ENCODE measurements at places on chromosomes 1 and 21.

DNA sequence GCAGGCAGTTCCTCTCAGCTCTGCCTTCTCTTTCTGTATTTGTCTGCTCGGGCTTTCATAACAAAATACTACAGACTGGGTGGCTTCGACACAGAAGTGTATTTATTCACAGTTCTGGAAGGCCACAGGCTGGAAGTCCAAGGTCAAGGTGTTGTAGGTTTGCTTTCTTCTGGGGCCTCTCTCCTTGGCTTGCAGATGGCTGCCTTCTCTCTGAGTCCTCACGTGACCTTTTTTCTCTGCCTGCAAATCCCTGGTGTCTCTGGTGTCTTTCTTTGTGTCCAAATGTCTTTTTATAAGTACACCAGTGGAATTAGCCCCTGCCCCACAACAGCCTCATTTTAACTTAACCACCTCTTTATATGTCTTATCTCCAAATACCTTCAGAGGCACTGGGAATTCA, 250.0 kb downstream of the TM2D1 start:
- no peak for DNase-seq

- no peak for DNase-seq
Observed at GRCh38 chr1:33962061-33962460, 98.2 kb downstream of the HMGB4 start.

- DNase-seq = no peak
Observed at GRCh38 chr1:110605446-110605845, 712 bp downstream of the KCNA2 start.

GRCh38 chr1:241275981-241276380, 81.0 kb downstream of the RGS7 start:
- no peak for DNase-seq

DNA sequence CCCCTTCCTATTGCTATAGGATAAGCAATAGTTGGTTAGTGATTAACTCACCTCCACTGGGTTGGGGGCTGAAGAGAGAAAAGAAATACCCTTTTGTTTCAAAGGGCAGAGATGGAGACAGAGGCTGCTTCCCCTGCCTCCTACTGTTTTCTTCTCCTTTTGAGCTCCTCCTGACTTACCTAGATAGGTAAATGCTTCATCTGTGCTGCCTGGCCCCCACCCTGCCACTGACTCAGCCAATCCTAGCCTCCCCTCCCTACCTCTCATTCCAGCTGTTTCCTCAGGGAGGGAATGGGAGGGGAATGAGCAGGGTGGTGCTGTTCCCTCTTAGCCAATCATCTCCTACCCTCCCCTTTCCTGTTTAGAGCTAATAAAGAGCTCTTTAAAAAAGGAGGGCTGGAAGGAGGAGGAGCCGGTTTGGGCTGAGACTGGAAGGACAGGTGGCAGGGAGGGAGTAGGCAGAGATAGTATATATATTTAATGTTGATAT, at the start of gene C1orf116:
Gene C1orf116 (minus strand): TSS at position 229 of the 490 bp plus-strand sequence. CDS start 5,158 bp downstream, outside the sequence.
- DNase-seq = no peak

DNA sequence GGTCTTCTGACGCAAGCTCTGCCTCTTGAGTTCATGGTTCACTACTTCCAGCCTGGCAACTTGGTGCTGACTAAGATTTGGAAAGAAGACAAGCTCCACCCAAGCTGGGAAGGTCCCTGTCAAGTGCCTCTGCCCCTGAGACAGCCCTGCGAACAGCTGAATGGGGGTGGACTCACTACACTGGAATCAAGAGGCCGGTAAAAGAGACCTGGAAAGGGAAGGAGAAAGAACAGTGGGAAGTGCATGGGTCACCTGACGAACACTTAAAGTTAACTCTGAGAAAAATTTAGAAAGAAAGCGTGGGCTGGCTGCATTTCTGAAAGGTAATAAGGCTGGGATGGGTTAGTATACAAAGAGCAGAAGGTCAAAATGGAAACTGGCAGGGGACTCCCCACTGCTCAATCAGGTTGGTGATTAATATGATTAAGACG, 26.1 kb upstream of the ZNF496 start:
- DNase-seq = no peak

- DNase-seq = no peak
Observed at GRCh38 chr1:74162333-74162732, 35.6 kb downstream of the LRRIQ3 start.

GRCh38 chr1:74780594-74780993, 47.6 kb downstream of the TYW3 start:
- no peak for DNase-seq

DNA sequence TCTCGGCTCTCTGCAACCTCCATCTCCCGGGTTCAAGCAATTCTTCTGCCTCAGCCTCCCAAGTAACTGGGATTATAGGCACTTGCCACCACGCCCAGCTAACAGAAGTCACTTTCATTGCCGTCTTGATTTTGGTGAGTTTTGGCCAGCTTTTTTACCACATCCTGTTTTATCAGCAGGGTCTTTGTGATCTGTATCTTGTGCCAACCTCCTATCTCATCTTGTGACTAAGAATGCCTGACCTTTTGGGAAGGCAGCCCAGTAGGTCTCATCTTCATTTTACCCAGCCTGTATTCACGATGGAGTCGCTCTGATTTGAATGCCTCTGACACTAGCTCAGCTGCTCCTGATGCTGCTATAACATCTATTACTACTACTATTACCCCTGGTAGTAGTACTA, 46.8 kb upstream of the BARHL2 start:
- no peak for DNase-seq

- DNase-seq = no peak
Observed at GRCh38 chr1:66848193-66848592, 47.1 kb upstream of the INSL5 start.

DNA sequence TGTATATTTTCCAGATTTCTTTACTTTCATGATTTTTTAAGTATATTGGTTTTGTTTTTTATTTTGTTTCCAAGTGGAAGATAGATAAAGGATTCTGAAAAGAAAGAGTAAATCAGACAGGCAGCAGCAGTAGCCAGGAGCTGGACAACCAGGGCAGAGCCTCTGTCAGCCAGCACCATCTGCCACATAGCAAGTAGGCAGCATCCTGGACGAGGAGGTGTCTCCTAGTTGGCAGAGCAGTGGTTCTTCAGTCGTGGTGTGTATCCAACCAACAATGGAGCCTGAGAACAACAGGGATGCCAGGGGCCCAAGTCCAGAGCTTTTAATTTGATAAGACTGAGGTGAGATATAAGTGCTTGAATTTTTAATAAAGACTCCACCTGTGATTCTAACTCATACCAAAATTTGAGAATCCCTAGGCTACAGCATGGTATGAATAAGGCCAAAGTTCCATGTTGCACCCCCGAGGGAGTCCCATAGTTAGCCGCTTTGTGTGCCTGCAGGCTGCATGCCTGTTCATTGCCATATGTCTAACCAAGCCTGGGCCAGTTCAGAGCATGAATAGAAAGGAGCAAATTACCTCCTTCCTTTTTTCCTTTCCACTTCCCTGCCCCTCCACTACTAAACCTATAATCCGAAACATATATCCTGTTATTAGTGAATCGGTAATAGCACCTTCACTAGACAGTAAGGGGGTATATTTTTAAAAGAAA, 153.2 kb downstream of the NTNG1 start:
- no peak for DNase-seq

Measured in GM13977 (cell line).